ENCODE measurements at places on chromosomes 12 and 14. TPM values are rescaled to one million over a fixed set of nuclear protein-coding genes. Genes with fewer than 3 reads are reported as not detected.

DNA sequence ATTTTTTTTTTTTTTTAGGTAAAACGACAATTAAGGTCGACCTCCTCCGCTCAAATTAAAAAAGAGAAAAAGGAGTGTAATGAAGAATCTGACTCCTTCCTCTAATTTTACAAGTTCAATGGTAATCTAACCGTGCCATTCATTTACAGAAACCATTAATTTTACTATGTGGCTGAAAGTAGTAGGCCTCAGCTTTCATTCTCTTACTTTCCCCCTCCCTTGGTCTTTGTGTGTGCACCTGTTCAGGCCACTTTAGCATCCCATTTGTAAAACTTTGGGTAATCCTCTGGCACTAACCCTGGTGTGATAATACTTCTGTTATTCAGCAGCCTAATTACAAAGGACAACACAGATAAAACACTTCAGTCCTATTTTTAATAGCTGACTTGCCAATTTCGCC lies 128.1 kb downstream of the ASCL1 start:
- no peak for DNase-seq

GRCh38 chr12:85836197-85837090 lies at the start of gene RASSF9:
RASSF9 (minus strand) TSS chr12:85836409; CDS start chr12:85836201, 208 bp downstream.
- DNase-seq = peak; percentile 13

The DDN gene
- total RNA-seq = 0.06 TPM

DNA sequence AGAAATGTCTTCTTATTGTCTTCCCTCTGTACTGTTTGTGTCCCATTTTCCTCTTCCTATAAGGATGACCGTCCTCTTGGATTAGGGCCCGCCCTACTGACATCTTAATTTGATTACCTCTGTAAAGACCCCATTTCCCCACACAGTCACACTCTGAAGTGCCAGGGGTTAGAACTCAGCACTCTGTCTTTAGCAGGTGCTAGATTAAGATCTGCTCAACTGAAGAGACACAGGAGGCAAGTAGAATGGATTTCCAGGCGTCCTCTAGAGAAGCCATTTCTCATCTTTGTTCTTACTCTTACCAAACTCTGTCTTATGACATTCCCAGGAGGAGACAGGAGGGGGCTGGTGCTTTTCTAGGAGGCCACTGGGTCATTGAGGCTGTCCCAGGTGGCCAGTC lies 50.8 kb downstream of the VCPKMT start:
- no peak for DNase-seq

The PAX9 gene
- total RNA-seq = 0.38 TPM

- no peak for DNase-seq
Measured at GRCh38 chr14:24595073-24595808, 14.2 kb downstream of the GZMH start.

DNA sequence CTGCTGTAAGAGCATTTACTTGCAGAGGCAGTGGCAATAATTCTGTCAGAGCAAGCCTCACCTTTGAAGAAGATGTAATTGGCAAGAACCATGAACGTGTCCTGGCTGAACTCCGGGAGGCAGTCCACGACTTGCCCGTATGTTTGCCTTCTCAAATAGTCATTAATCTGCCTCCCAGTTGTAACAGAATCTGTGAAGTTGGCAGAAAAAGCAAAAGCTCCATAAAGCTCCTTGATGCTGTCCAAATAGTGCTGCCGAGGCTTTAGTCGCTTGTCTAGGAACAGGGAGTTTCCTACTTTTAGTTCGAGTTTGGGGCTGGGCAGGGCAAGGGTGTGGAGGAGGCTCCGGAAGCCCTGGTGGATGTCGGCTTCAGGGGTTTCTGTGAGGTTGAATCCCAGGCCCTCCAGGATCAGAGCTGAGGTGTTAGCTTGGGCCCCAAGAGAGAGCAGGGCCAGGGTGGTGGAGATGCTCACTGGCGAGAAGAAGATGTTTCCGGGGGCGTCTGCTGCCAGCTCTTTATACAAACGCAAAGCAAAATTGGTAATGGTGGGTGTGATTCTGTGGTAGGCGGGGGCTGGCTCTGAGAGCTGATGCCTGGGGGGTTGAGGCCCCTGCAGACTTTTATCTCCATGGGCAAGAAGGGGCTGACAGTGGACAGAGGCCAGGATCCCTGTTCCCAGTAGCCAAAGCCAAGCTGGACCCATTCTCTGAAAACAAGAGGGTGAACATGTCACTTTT lies 4.4 kb downstream of the SERPINA11 start:
- DNase-seq = no peak

- no peak for DNase-seq
Measured at GRCh38 chr12:130800312-130800711, 38.7 kb downstream of the STX2 start.

DNA sequence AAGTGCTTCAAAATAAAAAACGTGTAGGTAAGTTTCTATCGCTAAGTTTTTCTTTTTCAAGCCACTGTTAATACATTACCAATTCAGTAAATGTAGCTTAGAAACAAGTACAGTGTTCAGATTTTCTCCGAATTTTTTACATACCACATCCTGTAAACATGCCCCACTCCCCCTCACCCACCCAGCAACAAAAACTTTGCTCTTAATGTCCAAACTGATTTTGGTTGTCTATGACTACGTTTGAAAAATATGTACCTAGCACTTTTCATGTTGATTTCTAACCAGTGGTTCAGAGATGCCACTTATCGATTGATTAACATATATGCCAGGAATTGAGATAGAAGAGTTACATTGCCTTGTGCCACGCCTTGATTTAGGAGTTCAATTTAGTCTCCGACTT lies 663 bp upstream of the LIN7A start:
- no peak for DNase-seq

- peak; percentile 91 for DNase-seq
Measured at GRCh38 chr12:113271853-113272561, 50.7 kb downstream of the TPCN1 start.

Measured in LHCN-M2 (cell line).